ENCODE measurements at places on chromosomes 2 and 18. TPM values are rescaled to one million over a fixed set of nuclear protein-coding genes. Genes with fewer than 3 reads are reported as not detected.
A peak's percentile ranks its signal among the peaks of the same experiment; 100 is the strongest.

DNA sequence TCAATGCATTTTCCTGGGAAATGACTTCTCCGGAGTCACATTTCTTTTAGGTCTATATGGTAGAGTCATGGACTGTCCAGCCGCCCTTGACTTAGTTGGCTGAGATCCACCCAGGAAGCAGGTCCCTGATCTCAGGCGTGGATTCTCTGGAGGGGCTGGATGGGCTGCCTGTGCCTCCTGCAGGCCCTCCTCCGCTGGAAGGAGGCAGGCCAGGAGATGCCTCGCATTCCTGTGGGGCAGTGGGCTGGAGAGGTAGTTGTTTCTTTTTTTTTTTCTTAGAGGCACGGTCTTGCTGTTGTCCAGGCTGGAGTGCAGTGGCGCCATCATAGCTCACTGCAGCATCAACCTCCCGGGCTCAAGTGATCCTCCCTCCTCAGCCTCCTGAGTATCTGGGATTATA, 129.0 kb upstream of the MYCN start:
- no peak for DNase-seq

GRCh38 chr2:234676109-234676782, 179.4 kb upstream of the ARL4C start:
- no peak for DNase-seq

DNA sequence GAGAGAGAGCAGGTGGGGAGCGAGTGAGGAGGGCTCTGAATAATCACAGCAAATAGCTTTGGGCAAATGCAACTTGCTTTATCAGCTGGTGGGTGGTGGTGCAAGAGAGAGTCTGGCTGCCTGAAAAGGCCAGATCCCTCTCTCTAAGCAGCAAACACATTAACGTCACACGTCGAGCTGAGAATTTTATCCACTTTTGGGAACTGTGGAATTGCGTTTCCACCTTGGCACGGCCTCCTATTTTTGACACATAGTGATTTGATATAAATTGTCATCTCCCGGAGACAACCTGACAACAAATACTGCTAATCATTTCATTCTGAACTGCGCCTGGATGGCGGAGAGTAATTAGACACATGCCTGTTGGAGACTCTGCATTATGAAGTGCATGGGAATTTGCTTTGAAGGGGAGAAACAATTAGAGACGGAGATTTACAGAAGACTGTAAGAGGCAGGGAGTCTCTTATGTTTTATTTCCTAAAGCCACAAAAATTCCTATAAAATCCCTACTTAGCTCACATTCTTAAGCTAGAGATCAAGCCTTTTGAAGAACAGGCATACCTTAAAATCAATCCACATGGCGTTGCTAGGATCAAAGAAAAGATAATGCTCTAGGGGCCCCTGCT, 634.1 kb downstream of the TDRD15 start:
- peak; percentile 47 for DNase-seq

The SCN3A gene
- 0.53 TPM for total RNA-seq

The AFF3 gene
- total RNA-seq, result 6.8 TPM

The ANKRD23 gene
- total RNA-seq, result 12.1 TPM

Measured in heart right ventricle (tissue), 16 donors.